ENCODE measurements at places on chromosomes 6 and 20. TPM values are rescaled to one million over a fixed set of nuclear protein-coding genes. Genes with fewer than 3 reads are reported as not detected.

RNASET2 gene
- 35.6 TPM for total RNA-seq

NEU1 gene
- total RNA-seq = 107 TPM

GPSM3 gene
- 3.1 TPM for total RNA-seq

PAX1 gene
- total RNA-seq = not detected

BPIFB2 gene
- not detected for total RNA-seq

- DNase-seq = peak; percentile 41
These were observed 1.4 kb upstream of the EPM2A start for GRCh38 chr6:145736661-145737144.

DNA sequence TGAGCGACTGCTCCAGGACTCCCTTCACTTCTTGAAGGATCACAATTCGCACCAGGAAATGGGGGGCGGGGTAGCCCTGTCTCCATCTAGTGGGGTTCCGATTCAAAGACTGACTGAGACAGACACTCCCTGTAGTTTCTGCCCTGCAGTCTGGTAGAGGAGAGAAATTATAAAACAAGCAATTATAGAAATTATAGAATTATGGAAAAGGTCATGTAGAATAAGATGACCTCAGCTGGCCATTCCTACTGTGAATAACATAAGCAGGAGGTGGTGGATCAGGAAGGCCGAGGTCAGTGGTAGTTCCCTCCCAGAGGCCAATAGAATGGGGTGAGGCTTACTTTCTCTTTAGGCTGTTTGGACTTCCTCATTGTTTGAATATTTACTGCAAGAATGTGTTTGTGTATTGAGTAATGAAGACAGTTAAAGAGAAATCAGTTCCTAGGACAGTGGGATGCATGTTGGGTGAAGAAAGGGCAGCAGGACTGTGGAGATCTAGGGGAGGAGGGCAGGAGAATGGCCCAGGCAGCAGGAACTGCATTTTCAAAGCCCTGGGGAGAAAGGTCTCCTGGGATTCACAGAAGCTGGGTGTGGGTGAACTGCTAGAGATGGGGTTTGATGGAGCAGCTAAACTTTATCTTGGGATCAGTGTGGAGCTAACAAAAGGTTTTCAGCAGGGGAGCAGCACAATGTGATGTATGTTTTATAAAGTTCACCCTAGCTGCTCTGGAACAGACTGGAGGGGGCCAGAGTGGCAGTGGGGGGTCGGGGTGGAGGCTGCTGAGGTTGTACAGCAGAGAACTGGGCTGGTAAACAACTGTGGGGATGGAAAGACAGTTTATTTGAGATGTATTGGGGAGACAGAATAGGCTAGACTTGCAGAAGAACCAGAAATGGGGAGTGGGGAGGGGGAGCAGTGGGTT, 2.1 kb downstream of the ZNF341 start:
- DNase-seq = peak; percentile 70

DNA sequence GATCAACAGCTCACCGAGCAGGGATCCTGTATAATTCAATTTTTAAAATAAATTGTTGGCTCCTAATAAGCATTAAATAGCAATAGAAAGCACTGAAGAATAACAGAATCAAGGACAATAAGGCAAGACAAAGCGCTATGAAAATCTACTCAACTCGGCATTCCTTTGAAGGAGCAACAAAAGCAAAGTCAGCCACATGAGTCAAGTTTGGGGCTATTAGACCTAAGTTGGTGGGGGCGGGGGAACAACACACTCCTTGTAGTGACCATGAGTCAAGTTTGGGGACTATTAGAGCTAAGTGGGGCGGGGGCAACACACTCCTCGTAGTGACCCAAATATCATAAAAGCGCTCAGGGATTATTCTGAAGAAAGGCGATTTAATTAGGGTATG, 120.0 kb downstream of the FOXC1 start:
- no peak for DNase-seq

GRCh38 chr6:165308926-165309731, at the start of gene C6orf118:
TSS of gene C6orf118 (minus strand) at chr6:165309605. CDS start at chr6:165309586, 19 bp downstream.
- peak; percentile 62 for DNase-seq

- DNase-seq = peak; percentile 48
These were observed 41.2 kb upstream of the DST start for GRCh38 chr6:56683882-56684281.

DNA sequence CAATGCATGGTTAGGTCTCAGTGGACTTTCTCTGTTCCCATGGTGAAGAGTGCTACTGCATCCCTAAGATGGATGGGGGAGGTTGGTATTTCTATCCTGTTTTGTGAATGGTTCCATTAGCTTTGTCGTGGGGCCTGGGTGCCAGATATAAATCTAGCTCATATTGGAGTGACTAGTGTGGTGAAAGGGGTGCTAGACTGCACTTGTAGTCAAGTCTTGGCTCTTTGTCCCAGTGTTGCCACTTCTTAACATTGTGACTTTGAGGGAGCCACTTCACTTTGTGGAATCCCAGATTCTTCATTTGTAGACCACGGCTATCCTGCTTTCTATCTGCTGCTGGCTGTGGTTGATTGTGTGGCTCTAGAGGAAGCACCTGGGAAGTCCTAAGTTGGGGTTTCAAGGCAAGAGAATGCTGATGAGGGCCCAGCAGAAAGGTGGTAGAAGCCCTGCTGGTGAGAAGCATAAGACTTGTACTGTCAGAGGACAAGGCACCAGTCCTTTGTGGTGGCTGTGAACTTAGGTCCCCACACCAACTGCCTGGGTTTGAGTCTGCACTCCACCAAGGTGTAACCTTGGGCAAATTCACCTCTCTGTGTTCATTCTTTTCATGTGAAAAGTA, 44.1 kb downstream of the VAPB start:
- no peak for DNase-seq

- no peak for DNase-seq
These were observed 90.5 kb downstream of the SAMD3 start for GRCh38 chr6:130132286-130132701.

- no peak for DNase-seq
These were observed 866 bp upstream of the MYO6 start for GRCh38 chr6:75748003-75748742.

DNA sequence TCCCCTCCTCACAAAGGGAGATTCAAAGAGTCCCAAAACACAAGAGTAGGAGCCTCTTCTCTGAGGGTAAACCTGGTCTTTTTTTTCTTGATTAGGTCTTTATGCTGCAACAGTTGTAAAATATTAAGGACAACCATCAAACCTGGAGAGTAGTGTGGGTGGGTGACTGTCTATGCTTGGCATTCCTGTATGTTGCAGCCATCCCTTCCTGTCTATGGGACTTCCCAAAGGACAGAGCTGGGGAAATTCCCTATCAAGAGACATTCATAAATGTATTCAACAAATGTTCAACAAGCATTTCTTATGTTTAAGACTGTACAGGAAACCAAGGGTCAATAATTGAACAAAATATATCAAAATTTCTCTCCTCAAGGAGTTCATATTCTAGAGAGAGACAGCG, 5.5 kb downstream of the BTN2A2 start:
- DNase-seq = peak; percentile 33

DNA sequence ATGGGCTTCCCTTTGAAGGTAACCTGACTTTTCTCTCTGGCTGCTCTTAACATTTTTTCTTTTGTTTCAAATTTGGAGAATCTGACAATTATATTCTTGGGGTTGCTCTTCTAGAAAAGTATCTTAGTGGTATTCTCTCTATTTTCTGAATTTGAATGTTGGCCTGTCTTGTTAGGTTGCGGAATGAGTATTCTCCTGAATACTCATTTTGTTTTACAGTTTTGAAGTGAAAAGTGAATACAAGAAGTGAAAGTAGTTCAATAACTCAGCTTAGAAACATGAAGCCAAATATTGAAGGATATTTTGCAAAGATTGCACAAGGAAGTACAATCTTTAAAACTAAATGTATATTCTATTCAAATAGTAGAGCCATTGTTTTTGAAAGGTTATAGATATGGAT, 120.2 kb upstream of the MAP3K4 start:
- DNase-seq = no peak

GRCh38 chr6:2976571-2977085, 5.3 kb upstream of the SERPINB6 start:
- DNase-seq = peak; percentile 78

- no peak for DNase-seq
These were observed 13.1 kb downstream of the FUCA2 start for GRCh38 chr6:143498428-143498827.

GRCh38 chr6:86148586-86148985, 505.9 kb upstream of the SYNCRIP start:
- no peak for DNase-seq

DNA sequence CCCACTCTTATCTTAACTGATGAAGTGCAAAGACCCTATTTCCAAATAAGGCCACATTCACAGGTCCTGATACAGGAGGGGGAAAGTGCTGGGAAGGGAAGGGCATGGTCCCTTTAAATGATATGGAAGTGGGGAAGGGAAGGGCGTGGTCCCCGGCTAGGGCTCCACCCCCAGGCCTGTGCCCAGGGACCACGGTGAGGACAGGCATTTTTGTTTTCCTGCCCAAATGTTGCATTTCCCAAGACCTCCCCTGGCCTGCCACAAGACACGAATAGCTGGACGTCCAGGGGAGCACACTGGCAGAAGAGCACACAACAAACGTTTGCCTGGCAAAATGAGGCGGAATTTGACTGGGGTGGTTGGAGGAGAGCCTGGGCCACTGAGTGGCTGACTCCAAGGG, 16.1 kb upstream of the HFE start:
- no peak for DNase-seq

All from A172 (cell line).